Hindlimb muscle (tissue), 1 donor: ENCODE measurements at places on chromosomes 4 and X. TPM values are rescaled to one million over a fixed set of nuclear protein-coding genes. Genes with fewer than 3 reads are reported as not detected.

- DNase-seq: no peak
These were observed 12.1 kb upstream of the PDLIM5 start for GRCh38 chr4:94439606-94440005.

DNA sequence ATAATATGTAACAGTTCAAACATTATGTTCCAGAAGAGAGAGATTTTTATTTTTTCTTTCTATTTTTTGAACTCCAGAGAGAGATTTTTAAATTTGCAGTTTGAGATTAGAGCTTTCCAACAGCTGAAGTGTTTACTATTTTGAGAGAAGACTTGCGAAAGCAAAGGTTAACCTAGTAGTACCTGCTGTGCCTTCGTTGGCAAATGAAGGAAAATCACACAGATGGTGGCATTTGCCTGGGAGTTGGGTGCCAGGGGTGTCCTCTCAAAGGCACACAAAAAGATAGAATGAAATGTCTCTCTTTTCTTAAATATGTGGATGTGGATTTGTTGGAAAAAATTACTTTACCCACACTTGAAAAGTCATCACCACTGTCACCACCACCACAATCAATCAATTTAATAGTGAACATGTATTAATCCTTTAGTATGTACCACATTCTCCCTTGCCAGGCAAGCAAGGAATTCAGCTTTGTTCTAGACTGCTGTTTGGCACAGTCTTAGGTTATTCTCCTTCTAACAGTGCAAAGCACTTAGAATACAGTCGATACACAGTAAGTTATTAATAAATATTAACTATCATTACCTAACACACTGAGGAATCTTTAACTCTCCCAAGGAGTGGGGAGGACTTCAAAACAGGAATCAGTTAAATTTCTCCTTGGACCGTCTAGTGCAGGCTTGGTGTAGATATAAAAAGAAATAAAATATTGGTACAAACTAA lies 838.2 kb upstream of the FTHL17 start:
- no peak for DNase-seq

DNA sequence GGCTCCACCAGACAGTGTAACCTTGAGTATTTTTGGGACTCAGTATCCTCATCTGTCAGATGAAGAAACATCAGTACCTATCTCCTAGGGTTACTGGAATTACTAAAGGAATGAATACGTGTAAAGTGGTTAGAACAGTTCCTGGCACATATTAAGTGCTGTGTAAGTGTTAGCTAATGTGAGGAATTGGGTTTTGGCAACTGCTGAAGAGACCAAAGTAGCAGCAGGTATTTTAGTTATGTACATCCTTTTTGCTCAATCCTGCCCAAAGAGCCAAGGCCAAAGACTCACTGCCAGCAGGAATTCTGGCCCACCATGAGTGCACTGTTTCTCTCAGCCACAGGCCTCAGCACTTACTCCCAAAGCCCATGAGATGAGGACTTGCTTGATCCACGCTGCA lies 16.7 kb upstream of the MCF2 start:
- no peak for DNase-seq

- no peak for DNase-seq
These were observed 40.7 kb upstream of the ERVMER34-1 start for GRCh38 chr4:52791936-52792335.

- no peak for DNase-seq
These were observed 59.1 kb downstream of the FBXW7 start for GRCh38 chr4:152476796-152477195.

DNA sequence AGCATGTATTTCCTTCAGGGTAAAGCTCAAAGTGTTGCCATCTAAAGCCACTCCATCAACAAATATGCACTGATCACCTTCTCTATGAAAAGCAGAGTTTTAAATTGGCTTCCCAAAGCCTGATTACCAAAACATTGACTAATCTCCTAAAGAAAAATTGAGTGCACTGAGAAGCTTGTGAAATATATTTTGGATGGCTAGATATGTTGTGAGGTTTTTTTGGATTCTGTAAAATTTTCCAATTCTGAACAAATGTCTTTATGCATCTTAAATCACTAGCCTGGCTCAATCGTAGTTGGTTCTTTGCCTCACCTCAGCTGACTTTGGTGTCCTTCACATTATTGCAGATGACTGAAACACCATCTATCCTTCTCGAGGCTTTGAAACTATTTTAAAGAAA lies 14.9 kb upstream of the EXOSC9 start:
- DNase-seq: no peak

- DNase-seq: peak; percentile 82
These were observed 325.9 kb downstream of the NR3C2 start for GRCh38 chr4:148116264-148116663.

GRCh38 chrX:2614911-2615310 lies 76.2 kb upstream of the CD99 start:
- peak; percentile 46 for DNase-seq

Gene C1QTNF7
- polyA plus RNA-seq: 2.0 TPM
